Hepatocyte (in vitro differentiated cells): ENCODE measurements at places on chromosomes 3 and 15. TPM values are rescaled to one million over a fixed set of nuclear protein-coding genes. Genes with fewer than 3 reads are reported as not detected.

Gene SPATA12
- 0.08 and 0.10 TPM in 2 replicates for total RNA-seq

Gene GRK7
- total RNA-seq = 0.07 TPM in 1 of 2 replicates, not detected in the other

- DNase-seq = no peak
These were observed 25.3 kb upstream of the NR2C2 start for GRCh38 chr3:14921811-14922705.

DNA sequence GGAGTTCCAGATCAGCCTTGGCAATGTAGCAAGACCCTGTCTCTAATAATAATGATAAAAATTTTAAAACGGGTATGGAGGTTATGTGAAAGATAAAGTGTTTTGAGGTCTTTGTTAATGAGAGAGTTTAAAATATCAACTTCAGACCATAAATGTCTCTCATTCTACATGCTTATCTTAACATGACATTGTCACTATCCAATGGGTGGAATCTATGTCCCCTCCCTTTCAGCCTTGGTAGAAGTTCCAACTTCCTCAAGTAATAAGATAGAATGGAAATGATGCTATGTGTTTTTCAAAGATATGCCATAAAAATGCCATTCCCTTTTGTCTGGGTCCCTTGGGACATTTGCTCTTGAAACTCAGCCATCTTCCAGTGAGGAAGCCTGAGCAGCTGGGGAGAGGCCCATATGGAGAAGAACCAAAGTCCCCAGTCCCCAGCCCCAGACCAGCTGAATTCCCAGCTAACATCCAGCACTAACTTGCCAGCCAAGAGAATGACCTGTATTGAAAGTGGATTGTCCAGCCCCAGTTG lies 17.0 kb downstream of the RPSA start:
- no peak for DNase-seq
